ENCODE measurements at places on chromosomes 1 and 21.

DNA sequence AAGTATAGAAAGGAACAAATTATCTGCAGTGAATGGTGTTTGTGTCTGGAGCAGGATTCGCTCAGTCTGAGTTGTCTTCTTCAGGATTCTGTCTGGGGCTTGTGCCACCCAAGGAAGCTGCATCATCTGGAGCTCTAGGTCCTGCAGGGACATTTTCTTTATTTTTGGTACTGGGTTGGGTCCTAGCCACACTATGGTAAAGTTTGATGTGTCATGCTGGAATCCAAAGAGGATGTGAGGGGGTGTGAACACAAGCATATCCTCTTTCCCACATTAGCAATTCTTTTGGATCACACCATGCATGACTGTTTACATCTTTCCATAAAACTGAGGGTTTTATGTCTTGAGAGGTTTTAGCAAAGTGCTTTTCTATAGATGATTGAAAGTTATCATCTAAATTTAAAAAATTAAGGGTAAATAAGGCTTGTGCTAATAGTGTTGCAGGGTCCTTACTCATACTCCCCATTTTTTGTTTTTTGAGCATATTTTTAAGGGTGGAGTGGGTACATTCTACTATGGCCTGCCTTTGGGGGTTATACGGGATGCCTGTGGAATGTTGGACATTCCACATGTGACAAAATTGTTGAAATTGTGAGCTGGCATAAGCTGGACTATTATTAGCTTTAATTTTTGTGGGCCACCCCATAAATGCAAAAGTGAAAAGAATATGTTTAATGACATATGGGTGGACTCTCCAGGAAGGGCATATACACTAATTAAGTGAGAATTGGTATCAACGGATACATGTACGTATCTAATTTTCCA lies 152.0 kb upstream of the HMCN1 start:
- no peak for DNase-seq

GRCh38 chr1:29121936-29122681 lies 1.6 kb downstream of the TMEM200B start:
- no peak for DNase-seq

GRCh38 chr1:116807394-116808199 lies 53.4 kb downstream of the CD2 start:
- DNase-seq: no peak

DNA sequence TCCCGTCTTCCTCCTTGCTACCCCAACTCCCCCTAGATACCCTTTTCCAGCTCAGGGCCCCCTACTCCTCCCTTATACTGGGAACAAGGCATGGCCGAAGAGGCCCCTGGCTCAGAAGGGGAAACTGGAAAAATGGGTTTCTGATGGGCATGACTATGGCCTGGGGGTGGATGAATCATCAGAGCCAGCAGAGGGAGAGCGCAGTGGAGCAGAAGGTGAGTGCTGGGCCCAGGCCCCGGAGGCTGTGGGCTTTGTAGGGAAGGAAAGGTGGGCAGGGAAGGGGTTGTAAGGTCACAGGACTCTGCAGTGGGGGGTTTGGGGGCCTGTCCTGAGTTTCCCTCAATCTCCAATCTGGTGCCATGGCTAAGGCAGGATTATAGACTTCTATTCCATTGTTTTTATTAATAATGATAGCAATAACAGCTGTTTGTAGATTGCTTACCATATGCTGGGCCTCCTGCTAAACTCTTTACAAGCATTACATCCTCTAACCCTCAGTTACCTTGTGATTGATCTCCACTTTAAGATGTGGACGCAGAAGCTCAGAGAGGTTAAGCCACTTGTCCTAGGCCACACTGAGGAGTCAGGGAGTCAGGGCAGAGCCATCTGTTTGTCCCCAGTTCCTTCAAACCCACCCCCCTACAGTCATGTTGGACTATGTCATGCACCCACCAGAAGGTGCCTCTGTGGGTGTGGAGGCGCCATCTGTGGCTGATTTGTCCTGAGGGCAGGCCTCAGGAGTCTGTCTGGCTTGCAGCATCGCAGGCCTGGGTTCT lies 36.2 kb upstream of the ZNF362 start:
- no peak for DNase-seq

- DNase-seq: no peak
Measured at GRCh38 chr1:188514917-188515316, 1686.2 kb downstream of the PLA2G4A start.

GRCh38 chr1:69765951-69766350 lies 198.2 kb downstream of the LRRC7 start:
- DNase-seq: no peak

DNA sequence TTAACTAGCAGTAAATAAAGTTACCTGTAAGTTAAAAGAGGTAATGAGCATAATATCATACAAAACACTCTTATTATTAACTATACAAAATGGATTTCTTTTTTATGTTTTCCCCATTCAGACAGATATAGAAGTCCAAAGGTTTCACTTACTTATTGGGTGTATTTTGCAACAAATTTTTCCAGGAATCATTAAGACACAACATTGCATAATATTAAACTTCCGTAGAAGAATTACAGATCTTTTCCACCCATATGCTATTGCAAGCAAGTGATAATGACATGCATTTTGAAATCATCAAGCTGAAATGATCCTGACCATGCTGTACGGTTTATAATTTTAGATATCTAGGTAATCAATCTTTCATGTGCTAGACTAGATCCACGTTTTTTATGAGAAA lies 957.0 kb downstream of the NCAM2 start:
- no peak for DNase-seq

- no peak for DNase-seq
Measured at GRCh38 chr1:168420177-168420576, 123.6 kb downstream of the XCL2 start.

GRCh38 chr1:174726880-174727585 lies 272.7 kb upstream of the CACYBP start:
- DNase-seq: no peak

- no peak for DNase-seq
Measured at GRCh38 chr1:86054396-86054795, 102.2 kb downstream of the COL24A1 start.

DNA sequence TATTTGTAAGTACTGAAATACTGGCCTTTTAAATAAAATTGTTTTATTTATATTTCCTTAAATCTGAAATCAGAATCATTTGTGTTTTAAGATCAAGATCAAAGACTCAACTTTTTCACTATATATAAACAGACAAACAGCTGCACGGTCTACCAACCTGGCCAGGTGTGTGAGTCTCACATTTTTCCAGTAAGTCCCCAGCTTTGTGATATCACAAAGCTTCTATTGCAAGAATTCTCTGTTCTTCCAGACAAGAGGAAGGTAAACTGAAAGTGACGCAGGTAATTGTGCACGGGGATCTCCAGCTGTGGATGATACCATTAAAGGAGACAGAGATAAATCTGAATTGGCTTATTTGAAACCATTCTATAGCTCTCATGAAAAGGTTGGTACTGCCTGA lies 41.2 kb upstream of the CYP2J2 start:
- no peak for DNase-seq

- DNase-seq: no peak
Measured at GRCh38 chr1:21814241-21814918, 2.3 kb downstream of the LDLRAD2 start.

DNA sequence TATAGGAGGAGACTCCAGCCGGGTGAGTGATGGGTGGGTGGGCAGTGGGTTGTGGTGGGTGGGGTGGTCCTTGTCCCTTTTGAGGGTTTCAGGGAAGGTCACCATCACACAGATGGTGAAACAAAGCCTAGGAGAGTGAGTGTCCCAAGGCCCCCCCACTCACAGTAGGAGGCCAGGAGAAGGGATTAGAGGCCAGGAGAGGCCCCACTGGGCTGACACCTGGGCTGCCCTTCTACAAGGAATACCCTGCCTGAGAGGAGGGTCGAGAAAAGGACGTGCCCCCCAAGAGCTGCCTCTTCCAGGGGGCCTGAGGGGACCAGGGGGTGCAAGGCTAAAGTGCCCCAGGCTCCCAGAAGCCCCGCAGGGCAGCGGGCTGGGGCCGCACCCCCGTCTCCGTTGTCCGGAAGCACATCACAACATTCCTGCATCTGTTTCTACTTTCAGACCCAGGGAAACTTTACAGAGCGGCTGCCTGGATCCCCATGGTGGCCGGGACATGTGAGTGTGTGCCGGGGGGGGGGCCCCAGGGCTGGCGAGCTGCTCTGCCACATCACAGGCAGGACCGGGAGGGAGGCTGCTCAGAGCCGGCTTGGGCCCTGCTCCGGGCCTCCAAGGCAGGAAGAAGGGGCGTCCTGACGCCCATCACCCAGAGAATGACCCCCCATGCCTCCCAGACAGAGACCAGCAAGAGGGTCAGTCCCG lies 68.2 kb downstream of the ARHGEF16 start:
- no peak for DNase-seq

DNA sequence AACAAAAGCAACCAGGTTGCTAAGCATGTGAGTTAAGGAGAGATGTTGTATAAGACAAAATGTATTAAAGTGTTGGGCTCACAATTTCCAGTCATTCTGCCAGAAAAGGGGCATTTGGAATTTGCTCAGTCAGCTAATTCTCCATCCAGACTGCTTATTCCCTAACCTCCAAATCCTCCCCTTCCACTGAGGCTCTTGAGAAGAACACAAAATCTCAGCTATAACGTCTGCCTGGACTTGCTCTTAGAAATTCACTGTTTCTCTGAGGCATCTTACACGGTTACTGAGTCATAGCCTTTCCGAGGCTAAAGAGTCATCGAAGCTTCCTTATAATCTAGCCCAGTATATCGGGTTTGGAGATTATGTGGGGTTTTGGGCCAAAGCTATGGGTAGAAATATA lies 548.2 kb upstream of the ADGRL4 start:
- DNase-seq: no peak

GRCh38 chr1:57832612-57833011 lies 408.8 kb upstream of the DAB1 start:
- no peak for DNase-seq

GRCh38 chr1:227033880-227034279 lies 93.8 kb downstream of the COQ8A start:
- DNase-seq: no peak

- no peak for DNase-seq
Measured at GRCh38 chr1:7261490-7261889, 476.2 kb downstream of the CAMTA1 start.

DNA sequence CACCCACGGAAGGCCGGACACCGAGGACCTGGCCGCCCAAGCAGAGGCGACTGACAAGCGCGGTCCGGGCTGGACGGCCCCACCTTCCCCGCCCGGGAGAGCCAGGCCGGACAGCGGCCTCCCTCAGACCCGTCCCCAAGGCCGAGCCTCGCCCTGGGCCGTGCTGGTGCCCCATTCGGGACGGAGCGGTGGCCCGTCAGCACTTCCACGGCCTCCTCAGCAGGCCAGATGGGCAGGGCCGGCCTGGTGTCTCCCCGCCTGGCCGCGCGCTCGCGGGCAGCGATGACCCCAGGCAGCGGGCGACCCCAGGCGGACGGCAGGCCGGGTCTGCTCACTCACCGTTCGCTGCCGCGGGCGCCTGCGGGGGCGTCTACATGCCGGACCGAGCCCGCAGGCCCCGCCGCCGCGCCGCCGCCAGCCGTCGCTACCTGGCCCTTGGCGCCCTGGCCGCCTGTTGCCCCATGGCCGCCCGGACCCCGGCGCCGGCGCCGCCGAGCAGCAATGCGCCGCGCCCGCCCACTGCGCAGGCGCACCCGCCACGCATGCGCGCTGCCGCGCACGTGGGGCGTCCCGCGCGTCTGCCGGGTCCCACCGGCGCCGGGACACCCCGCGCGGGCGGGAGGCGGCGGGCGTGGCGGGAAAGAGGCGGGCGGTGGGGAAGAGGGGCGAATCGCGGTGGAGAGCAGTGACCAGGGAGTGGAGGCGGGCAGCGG lies at the start of gene NADK:
Gene NADK, minus strand, starts transcription at position 521 of the 713 bp plus-strand sequence. CDS start 13,064 bp downstream, outside the sequence.
- no peak for DNase-seq

DNA sequence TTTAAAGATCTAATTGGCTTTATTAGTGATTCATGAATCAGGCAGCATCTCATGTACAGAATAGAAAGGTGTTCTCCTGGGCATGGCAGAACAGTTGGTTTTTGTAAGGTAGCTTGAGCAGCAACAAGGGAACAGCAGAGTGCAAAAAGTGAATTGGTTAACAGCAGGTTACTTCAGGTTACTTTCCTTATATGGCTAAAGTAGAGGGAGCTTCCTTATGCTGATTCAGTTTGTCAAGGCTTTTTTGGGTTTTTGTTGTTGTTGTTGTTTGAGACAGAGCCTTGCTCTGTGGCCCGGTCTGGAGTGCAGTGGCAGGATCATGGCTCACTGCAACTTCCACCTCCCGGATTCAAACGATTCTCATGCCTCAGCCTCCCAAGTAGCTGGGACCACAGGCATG lies 132.8 kb downstream of the CDC7 start:
- DNase-seq: no peak

DNA sequence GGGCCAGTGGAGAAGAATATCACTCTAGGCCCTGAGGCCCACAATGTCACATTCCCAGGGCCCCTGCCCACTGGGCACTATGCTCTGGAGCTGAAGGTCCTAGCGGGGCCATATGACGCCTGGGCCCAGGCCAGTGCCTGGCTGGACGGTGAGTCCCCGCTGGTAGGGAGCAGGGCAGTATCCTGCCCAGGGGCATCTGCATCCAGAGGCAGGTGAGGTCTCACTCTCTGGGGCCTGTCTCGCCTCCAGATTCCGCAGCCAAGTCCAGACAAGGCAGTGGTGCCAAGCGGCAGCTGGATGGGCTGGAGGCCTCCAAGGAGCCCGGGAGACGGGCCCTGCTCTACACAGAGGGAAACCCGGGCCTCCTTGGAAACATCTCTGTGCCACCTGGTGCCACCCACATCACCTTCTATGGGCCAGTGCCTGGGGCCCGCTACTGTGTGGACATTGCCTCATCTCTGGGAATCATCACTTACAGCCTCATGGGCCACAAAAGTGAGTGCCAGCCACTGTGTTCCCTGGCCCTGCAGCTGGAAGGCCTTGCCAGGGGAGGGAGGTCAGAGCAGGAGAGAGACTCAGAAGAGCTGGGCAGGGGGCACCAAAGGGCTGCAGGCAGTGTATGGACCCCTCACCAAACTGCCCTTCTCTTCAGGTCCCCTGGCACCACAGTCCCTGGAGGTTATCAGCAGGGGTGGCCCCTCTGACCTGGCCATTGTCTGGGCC lies 11.1 kb upstream of the PTPN7 start:
- no peak for DNase-seq

DNA sequence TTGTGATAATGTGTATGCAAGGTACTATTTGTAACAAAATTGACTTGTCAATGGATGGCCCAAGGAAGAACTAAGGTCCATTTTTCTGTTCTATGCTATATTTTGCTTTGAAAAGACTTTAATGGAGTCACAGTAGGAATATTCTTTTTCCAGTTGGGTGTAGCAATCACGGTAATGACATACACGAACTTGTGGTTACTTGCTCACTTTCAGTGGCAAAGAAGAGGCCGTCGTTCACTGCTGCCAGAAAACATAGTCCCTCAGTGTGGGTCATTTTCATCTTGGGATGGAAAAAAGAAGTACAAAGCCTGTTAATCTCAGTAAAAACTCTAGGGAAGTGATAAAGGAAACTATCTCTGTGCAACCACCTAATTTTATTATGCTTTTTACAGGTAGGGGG lies 47.8 kb upstream of the LAMC2 start:
- DNase-seq: no peak

DNA sequence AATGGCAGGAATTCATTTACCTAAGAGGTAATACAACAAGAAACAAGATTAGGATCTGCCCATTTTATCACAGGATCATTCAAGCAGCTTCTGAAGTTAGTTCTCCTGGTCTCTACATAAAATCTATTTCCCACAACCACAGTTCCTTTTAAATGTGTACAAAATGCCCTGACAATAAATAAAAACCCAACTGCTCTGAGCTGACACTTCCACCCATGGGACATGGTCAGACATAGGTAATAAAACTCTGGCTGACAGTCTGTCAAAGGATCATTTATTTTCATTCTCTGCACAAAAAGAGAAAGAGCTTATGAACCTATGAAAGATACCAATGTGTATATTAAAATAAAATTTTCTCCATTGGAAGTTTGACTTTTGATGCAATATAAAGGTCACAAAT lies 145.4 kb upstream of the PALMD start:
- no peak for DNase-seq

All from activated CD8-positive, alpha-beta memory T cell treated with anti-CD3 and anti-CD28 coated beads for 1 hour (primary cell).